Left kidney (tissue), 8 donors: ENCODE measurements at places on chromosomes 5 and 9.

DNA sequence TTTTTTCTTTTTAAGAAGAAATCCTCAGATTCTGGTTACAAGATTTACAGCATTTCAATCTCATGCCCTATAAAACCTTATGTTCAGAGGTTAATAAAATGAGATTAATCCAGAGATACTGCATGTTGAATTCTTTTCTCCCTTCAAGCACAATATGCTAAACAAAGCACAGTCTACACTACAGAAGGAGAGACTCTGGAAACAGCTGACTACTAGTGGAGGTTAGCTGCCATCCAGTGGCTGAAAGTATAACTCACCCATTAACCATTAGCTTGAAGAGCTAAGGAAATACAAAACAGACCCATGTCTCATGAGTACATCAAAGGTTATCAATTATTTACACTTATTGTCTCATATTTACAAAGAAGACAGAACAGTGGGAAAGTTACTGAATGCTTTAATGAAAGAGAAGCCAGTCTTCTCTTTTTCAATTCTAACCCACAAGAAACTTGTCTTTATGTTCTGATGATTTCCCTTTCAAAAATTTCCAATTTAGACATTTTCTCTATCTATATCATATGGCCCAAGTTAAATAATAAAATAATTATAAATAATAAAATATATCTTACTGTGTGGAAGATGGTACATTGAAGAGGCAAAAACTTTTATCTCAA is 12.7 kb upstream of the DNAH5 start:
- DNase-seq, result peak; percentile 56

GRCh38 chr5:152723482-152723881 is 318.4 kb upstream of the NMUR2 start:
- DNase-seq, result no peak

GRCh38 chr5:139459451-139459934 is 3.0 kb downstream of the ECSCR start:
- DNase-seq, result no peak

GRCh38 chr9:99021512-99021911 is 77.8 kb downstream of the COL15A1 start:
- no peak for DNase-seq

DNA sequence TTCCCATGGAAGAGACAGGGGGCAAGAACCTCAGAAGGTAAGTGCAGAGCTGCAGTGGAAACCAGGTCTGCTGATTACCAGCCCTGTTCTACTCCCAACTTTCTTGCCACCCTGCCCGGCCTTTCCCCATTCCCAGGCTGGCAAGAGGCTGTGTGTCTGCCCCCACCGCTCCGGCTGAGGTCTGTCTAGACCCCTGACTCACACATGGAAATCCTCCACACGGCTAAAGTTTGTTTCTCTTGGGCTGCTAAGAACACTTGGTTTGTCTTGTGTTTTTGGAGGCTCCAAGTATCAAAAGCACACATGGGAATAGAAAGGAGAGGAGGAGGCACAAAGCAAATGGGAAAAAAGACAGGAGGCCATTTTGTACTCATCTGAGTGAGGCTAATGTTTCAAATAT is 168.3 kb downstream of the GABBR2 start:
- DNase-seq, result no peak

DNA sequence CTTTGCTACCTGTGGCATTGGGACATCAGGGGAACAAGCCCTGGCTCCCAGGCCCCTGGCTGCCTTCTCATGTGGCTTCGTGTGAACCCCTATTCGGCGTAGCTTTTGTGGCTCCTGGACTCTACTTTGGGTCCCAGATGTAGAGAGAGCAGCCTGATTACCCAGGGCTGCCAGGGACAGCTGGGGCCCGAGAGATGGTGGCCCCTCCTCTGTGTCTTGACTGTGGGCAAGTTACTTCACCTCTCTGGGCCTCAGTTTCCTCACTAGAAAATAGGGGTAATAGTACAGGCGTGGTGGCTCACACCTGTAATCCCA is 2.0 kb downstream of the PKN3 start:
- no peak for DNase-seq

- DNase-seq, result no peak
Measured at GRCh38 chr9:92048924-92049625, 66.1 kb downstream of the SPTLC1 start.
